ENCODE measurements at places on chromosomes 7 and 10. TPM values are rescaled to one million over a fixed set of nuclear protein-coding genes. Genes with fewer than 3 reads are reported as not detected.

The RPEL1 gene
- total RNA-seq: not detected

The CWF19L1 gene
- total RNA-seq: 27.2 TPM

The GDF10 gene
- total RNA-seq: 2.5 TPM

The TMEM270 gene
- total RNA-seq: not detected

The SLC18A3 gene
- total RNA-seq: not detected

The EPO gene
- total RNA-seq: not detected

The ADAM22 gene
- 5.0 TPM for total RNA-seq

The OR6B1 gene
- not detected for total RNA-seq

The PSMC2 gene
- 85.8 TPM for total RNA-seq

The RHOBTB1 gene
- total RNA-seq: 16.7 TPM

The MBL2 gene
- not detected for total RNA-seq

The DOCK1 gene
- 76.7 TPM for total RNA-seq

DNA sequence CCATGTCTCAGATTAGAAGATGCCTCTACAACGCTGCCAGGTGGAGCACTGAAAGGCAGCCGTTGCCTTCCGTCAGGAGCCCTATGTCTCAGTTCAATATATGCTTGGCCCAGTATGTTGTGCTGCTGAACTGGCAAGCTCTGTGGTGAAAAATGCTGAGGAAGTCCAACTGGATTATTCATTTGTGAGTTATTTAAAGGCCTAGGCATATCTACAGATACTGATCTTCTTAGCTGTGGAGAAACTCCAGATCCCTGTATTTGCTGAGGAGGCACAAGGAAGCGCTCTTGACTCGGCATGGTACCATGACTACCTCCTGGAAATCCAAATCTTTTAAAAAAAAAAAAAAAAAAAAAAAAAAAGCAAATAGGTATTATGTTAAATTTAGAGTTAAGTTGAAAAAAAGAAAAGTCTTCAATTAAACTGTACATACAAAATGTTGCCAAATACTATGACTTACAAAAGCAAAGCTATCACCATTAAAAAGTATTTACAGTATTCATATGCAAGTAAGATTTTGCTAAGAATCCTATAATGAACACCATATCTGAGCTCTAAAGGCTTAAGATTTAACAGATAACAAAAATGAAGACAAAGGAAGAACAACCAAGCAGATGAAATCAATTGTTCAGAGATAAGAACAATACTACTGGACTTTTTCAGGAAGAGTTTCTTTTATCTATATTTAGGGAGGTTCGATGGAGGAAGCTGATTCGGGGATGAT lies 152.4 kb downstream of the GALNT11 start:
- DNase-seq: no peak

DNA sequence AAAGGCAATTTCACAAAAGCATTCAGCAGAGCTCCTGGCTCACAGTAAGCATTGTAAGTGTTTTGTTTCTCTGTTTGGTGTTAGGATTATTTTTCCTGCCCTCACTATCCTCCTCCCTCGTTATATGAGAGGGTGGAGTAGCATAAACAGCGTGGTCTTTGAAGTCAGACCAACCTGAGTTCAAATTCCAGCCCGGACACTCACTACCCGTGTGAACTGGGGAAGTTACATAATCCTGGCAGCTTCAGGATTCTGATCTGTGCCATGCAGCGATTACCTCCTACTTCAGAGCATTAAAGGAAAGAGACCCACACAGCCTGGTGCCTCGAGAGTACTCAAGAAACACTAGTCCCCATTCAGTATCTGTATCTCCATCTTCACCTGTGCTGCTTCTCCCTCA lies 386.5 kb downstream of the INHBA start:
- DNase-seq: no peak

DNA sequence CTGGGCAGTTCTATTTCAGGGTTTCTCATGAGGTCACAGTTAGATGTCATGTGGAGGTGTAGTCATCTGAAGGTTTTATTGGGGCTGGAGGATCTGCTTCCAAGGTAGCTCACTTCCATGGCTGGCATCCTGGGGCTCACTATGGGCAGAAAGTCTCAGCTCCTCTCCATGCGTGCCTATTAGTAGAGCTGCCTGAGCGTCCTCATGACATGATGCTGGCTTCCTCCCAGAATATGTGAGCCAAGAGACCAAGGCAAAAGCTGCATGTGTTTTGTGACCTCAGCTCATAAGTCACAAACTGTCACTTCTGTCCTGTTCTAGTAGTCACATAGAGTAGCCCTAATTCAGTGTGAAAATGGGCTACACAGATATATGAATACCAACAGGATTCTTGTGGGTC lies 524.4 kb downstream of the SUGCT start:
- no peak for DNase-seq

DNA sequence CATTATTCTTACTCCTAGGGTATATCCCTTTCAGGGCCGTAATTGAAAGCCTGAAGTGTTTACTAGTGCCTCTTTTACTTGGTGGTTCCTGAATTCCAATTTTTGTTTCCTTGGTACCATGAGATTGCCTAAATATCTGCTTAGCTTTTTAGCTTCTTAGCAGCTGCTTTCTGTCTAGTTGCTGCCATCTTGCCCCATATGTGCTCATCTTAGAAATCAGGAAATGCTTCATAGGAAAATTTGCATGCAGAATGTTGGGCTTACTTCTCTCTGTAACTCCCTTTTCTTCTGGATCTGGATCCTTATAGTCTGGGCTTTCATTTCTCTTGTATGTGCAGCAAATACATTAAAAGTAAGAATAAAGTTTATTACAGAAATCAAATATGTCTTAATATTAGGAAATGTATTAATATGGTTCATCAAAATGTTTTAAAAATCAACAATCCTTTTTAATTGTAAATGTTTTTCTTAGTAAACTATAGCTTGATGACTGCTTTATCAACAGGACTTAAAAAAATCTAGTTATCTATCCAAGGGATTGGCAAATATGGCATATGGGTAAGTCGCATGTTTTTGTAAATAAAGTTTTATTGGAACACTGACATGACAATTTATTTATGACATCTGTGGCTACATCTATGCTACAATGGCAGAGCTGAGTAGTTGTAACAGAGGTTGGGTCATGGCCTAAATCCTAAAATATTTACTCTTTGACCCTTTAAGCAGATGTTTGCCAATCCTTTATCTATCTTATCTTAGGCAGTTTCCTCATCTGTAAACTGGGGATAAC lies 73.5 kb upstream of the CDK6 start:
- no peak for DNase-seq

GRCh38 chr7:37484426-37485073 lies 35.9 kb upstream of the ELMO1 start:
- no peak for DNase-seq

DNA sequence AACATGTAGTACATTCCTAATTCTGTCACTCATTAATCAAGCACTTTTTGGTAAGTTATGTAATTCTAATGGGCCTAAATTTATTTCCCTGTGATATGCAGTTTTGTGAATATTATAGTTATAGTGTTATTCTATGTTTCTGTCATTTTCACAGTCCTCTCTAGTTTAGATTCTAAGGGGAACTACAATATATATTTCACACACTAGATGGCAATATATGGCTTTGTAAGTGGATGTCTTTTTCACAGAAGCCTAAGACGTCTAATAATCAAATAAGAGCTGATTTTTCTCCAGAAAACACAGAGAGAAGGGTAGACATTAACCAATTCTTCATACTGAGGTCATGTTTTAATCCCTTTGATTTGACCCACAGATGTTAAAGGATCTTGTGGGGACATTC lies 18.0 kb downstream of the RNLS start:
- no peak for DNase-seq

DNA sequence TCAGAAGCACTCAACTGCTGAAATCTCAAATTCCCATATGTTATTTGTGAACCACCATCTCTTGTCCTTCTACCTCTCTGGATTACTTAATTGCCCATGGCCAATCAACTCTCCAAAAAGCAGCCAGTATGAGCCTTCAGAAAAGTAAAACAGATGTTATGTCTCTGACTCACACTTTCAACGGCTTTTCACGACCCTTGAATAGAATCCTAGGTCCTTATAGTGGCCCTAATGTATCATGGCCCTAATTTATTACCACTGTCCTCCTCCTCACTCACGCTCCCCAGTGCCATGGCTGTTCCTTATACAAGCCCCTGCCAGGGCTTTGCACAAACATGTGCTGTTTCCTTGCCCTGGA lies 20.0 kb downstream of the ZNF438 start:
- DNase-seq: no peak

GRCh38 chr10:6123532-6123931 lies 34.7 kb downstream of the RBM17 start:
- no peak for DNase-seq

GRCh38 chr7:128045766-128046165 lies 14.5 kb upstream of the LRRC4 start:
- no peak for DNase-seq

DNA sequence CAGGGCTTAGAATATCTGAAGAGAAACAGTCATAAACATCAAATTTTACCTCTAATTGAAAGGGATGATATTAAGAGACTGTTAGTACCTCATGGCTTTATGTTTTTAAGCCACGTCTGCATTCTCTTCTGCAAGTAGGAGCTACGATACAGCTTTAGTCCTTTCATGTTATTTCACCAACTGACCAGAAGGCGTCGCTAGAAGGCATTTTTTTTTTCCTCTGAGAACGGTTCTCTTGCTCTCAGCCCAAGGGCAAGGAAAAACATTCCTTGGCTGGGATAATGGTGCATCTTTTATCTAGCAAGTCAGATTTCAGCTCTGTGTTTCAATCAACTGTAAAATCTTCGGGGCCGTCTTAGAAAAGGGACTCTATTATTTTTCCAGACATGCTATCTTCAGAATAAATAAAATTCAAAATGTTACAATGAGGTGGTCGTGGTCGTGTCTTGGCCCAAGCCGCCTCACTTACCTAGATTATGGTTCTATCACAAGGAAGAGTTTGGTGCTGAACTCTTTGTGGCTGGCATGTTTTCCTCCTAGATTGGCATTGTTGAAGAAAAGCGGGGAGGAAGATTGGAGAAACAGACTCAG lies 41.6 kb upstream of the LYZL2 start:
- DNase-seq: no peak

DNA sequence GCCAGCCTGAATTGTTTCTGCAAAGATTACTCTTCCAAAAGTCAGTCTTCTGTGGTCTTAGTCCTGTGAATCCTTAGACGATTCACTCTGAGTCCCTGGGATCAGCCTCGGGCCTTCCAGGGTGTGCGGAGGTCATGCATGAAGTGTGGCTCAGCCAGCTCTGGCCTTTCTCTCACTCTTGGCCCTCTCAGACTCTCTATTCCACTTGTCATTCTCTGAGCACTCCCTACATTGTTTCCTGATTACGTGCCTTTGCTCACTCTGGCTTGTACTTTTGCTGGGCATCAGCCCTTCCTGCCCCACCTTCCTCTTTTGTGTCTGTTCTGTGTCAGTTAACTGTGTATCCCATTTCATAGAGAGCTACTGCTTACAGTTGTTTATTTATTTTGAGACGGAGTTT lies 36.0 kb downstream of the CCNY start:
- DNase-seq: no peak

GRCh38 chr10:67107670-67108069 lies 181.8 kb downstream of the LRRTM3 start:
- DNase-seq: no peak

DNA sequence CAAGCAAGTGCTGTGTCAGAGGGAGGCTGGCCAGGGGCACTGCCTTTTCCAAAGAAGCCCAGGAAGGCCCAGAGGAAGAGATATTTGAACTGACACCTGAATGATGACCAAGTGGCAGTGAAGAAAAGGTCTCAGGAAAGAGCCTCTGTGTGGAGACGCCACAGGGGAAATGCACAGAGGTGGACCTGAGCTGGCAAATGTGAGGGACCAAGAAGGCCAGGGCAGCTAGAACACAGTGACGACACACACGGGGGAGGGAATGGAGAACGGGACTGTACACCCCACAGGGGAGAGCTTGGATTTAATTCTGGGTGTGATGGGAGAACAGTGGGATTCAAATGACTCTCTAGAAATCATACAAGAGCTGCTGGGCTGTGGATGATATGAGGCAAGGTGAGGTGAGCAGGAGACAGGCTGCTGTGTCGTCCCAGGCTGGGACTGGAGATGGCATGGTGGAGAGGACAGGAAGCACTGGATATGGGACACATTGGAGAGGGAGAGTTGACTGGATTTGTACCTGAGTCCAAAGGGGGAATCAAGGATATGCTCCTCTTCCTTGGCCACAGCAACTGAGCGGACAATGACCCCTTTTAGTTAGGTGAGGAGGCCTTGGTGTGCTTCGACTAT lies 84.2 kb upstream of the DDC start:
- DNase-seq: no peak

GRCh38 chr10:102412293-102412692 lies 6.3 kb downstream of the PSD start:
- DNase-seq: no peak

DNA sequence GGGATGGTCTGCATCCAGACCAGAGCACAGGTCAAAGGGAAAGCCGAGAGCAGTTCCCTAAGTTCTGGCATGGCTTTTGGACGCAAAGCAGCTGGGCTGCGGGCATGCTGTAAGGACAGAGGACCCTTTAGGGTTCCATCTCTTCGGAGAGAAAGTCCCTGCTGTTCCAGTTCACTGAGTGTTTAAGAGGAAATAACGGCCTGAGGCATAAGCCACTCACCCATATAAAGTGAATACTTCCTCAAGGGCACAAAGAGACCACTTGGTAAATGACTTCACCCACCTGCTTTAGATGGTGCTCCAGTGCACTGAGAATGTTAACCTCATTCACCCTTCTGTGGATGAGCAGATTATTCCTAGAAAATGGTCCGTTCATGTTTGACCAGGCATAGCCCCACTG lies 586.7 kb upstream of the GALNT17 start:
- DNase-seq: no peak

- no peak for DNase-seq
Measured at GRCh38 chr7:154794147-154794780, 208.7 kb downstream of the PAXIP1 start.

DNA sequence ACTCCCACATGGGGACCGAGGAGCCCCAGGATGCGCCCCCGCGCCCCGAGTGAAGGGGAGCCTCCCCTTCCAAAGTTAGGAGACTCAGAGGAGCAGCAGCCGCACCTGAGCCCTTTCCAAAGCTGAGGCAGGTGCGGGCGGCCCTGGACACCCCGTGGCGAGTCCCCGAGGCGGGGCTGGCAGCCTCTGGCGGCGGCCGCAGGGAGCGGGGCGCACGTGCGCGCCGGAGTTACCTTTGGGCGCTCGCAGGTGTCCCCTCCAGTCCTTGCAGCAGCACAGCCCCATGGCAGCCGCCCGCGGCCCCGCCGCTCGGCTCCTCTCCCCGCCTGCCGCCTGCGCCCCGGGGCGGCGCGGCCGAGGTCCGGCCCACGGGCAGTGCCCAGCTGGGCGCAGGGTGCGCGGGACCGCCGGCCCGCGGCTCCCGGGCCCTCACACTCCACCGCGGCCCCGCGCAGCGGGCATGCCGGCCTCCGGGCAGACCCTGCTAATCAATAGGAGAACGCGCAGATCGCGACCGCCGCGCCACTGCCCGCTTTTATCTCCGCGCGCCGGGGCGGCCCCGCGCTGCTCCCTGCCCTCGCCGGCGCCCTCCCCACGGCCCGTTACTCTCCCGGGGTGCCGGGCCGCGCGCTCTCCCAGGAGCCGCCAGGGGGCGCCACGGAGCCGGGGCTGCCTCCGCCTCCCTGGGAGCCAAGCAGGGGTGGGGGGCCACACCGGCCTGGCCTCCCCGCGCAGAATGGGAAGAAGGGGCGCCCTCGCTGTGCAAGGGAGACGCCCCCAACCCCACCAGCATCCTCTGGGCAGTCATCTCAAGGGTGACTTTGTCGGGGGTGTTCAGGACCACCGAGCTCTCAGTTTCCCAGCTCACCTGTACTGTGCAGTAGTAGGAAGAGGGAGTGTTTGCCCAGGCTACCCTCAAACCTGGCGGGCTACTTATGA lies 80.8 kb downstream of the ARHGAP22 start:
- no peak for DNase-seq
